HuH-7.5 (cell line): ENCODE measurements at places on chromosomes 4 and X.

GRCh38 chr4:82746705-82747574 is 51.7 kb downstream of the SCD5 start:
- no peak for DNase-seq

DNA sequence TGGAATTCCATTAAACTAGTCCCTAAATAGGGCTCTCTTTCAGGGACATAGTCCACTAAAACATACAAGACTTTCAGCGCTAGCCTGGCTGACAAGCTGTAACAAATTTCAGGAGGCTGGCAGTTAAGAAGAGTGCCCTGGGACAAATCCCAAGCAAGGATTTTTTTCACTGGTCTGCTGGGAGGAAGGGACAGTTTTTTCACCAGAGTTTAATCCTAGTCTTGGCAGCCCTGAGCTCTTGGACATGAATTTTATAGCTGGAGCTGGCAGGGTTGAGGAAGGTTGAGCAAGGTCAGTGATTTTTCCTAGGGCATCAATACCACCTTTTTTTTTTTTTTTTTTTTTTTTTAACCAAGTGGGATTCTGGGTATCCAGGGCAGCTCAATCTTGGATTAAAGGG is 184.4 kb downstream of the SH2D1A start:
- DNase-seq, result no peak

- no peak for DNase-seq
Measured at GRCh38 chr4:152460488-152460887, 75.4 kb downstream of the FBXW7 start.

DNA sequence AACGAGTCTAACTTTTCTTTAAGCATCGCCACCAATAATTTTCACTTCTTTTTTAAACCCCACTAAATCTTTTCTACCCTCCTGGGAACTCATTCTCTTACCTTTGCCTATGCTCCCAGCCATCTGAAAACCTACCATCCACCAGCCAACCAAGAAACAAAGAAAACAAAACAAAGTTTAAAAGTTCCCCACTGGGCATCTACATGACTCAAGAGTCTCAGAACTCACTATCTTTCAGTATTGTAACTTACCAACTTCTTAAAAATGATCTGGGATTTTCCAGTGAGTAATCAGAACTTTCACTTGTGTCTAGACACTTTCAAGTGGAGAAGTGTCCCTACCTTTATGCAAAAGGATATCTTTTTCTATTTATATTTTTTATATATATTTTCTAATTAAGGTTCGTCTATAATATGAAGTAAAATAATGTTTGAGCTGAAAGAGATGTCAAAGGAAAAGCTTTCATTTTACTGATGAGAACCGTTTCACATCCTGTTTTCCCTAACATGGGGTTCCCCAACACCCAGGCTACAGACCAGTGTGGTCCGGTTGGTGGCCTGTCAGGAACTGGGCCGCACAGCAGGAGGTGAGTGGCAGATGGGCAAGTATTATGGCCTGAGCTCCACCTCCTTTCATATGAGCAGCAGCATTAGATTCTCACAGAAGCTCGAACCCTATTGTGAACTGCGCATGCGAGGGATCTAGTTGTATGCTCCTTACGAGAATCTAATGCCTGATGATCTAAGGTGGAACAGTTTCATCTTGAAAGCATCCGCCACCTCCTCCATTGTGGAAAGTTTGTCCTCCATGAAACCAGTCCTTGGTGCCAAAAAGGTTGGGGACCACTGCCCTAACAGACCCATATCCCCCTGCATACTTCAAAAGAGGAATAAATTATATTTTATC is 9.8 kb upstream of the TIGD2 start:
- no peak for DNase-seq

DNA sequence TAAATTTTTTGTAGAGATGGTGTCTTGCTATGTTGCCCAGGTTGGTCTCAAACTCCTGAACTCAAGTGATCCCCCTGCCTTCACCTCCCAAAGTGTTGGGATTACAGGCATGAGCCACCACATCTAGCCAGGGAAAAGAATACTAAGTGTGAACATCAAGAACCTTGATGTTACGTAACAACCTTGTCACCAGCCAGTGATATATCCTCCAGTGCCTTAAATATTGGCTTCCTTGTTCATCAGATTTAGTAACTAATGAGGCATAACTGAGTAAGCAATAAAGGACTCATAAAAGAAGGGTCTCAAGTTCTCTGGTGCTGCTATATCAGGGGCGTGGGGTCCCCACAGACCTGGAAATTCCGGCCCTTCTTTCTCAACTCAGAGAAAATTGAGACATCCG is 60.5 kb upstream of the ENPEP start:
- no peak for DNase-seq

DNA sequence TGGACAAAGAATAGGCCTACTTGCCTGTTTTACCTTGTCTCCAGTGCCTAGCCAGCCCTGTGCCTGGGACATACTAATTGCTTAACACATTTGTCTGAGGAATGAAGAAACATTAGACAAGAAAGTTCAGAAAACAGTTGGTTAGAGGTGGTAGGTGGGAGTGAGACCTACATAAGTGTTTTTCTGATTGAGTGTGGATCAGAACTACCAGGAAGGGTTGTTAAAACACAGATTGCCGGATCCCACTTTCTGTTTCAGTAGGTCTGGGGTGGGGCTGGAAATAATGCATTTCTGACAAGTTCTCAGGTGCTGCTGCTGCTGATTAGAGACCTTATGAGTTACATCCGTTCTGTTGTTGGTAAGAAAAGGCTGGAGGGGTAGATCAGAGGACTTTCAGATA is 5.7 kb upstream of the JADE1 start:
- DNase-seq, result no peak

DNA sequence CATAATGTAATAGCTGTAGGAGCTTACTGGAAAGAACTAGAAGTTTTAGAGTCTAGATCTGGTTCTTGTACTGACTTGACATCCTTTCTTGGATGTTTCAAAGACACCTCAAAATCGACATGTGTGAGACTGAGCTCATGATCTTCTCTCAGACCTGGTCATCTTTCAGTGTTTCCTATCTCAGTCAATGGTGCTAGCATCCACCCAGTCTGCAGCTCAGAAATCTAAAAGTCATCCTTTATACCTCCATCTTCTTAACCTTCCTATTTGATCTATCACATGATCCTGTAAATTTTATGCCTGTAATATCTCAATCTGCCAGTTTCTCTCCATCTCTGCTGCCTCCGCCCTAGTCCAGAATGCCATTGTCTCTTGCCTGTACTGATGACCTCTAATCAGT is 301.9 kb upstream of the PITX2 start:
- DNase-seq, result no peak

GRCh38 chr4:179880756-179881155 is 2362.4 kb upstream of the TENM3 start:
- DNase-seq, result no peak

DNA sequence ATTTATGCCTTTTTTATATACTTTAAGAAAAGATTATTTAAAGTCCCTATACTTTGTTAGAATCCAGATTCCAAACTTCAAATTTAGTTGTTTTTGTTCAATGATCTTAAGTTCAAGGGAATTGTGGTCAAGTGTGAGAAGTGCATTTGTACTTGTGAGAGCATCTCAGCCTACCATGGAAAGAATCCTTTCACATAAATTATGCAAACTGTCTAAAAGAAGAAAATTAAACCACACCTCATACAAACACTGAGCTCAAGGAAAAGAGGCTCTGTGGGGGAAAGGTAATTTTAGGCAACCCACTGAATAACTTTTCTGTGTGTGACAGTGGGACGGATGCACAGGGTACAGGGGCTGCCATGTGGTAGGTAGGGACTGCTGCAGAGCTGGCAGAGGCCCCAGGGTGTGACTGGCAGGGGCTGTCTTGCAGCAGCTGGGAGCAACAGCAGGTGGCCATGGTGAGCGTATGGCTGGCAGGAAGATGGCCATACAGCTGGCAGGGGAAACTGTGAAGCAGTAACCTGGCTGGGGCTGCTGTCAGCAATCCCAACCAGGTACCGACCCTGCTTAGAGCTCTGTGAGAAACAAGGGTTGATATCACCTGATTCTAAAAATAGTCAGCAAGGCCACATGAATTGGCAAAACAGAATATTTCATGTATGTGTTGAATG is 130.6 kb downstream of the UGT8 start:
- no peak for DNase-seq

DNA sequence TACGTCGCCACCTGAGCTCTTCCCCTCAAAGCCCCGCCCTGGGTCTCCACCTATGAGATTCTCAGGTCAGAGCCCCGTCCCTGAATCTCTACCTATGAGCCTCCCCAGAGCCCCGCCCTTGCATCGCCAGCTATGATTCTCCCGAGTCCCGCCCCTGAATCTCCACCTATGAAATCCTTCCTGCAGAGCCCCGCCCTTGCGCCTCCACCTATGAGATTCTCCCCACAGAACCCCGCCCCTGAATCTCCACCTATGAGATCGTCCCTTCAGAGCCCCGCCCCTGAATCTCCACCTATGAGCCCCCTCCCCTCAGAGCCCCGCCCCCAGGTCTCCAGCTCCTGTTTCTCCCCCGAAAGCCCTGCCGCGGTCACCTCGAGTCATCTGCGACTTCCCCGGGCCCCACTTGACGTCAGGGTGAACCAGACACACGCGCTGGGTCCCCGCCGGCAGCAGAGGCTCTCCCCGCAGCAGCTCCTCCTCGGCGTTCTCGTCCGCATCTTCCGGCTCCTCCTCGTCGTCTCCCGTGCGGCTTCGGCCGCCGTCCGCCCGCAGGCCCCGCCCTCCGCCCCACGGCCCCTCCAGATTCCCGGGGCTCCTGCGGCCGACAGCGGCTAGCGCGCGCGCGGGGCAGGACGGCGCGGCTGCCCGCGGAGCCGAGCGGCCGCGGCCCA is 393 bp downstream of the GTPBP6 start:
- peak; percentile 79 for DNase-seq

DNA sequence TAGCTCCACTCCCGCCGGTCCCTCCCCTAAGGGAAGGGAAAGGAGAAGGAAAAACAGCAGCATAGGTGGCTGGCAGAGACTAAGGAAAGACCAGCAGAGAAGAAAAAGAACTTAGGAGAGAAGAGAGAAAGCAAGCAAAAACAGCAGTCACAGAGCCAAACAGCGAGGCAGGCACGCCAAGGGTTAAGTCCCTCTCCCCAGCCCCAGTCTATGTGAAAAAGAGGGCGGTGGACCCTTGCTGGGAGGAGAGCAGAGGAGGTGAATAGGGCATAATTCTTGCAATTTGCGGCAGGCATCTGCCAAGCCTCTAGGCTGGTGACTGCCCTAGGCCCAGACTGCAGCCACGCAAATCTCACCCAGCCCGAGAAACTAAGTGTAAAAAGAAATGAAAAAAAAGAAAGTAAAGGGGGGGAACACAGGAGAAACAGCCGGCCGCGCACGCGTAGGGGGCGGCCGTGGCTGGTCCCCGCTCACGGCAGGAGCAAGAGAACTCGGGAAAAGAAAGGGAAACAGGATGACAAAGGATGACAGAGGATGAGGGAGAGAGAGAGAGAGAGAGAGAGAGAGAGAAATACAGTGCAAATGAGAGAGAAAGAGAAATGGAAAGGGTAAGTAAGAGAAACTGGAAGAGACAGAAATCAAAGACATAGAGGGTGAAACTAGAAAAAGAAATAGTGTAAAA is 48.6 kb downstream of the MAGEA9 start:
- DNase-seq, result no peak

DNA sequence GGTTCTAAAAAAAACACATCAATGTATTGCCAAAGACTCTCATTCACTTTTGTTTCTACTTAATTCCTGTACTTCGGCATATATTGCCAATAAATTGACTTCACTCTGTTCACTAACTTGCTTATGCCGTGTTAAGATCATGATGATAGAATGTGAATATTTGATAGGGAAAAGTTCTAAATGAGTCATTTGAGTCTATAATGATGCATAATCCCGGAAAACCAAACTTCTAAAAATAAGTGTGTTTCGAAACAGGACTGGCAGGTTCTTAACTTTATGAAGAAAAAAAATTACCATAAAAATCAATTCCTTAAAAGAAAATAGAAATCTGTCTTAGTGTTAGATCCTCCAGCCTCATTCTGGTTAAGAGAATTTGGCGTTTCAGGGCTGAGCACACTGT is 387.5 kb upstream of the FTHL17 start:
- no peak for DNase-seq

- no peak for DNase-seq
Measured at GRCh38 chr4:106585915-106586349, 217.4 kb upstream of the GIMD1 start.

GRCh38 chrX:84108584-84108983 is 79.4 kb downstream of the RPS6KA6 start:
- no peak for DNase-seq

DNA sequence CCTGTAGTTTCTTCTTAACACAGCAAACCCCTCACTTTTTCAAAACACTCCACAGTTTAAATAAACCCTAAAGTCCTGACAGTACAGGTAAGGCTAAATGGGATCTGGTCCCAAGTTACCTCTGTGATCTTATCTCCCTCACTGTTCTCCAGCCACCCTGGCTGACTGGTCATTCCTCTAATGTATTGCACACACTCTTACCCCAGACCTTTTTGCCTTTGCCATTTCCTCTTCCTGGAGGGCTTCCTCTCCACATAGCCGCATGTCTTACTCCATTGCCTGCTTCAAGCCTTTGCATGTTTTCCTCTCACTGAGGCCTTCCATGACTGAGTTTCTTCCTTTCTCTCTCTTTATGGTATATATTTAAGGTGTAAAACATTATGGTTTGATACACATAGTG is 19.5 kb upstream of the ANXA3 start:
- no peak for DNase-seq

DNA sequence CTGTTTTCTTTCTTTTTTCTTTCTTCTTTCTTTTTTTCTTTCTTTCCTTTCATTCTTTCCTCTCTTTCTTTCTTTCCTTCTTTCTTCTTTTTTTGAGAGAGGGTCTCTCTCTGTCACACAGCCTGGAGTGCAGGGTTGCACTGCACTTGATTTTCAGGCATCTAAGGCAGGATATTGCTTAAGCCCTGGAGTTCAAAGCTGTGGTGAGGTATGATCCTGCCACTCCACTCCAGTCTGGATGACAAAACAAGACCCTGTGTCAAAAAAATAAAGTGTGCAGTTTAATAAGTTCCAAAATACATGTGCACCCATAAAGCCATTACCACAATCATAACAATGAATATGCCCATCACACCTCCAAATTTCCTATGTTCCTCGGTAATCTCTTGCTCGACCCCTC is 10.6 kb upstream of the ZNF718 start:
- no peak for DNase-seq

- no peak for DNase-seq
Measured at GRCh38 chr4:106270736-106271135, 45.3 kb downstream of the TBCK start.

GRCh38 chr4:2871911-2872310 is 28.3 kb downstream of the ADD1 start:
- no peak for DNase-seq

DNA sequence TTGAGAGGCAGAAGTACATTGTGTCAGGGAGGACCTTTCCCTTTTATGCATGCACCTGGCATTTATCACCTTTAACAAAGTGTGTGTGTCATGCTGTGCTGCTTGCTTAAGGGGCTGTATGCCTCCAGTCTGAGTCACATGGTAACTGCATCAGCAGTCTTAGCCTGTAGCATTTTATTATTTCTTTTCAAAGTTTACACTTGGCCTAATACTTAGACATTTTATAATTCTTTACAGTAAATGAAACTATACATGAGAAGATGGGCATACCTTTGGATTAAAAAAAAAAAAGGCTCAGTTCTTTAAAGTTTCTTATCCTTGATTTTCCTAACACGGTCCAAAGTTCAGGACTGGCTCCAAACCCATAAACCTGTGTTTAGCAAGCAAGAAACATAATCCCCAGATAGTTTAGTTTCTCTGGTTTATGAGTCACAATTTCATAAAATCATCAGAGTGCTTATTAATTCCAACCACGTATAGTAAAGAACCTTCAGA is 14.6 kb downstream of the NPNT start:
- DNase-seq, result no peak
